Cortex of kidney (tissue), 1 donor: ENCODE measurements at places on chromosomes 2 and 18.

GRCh38 chr2:160652236-160652635 lies 158.6 kb upstream of the RBMS1 start:
- DNase-seq = no peak

GRCh38 chr2:189002079-189002478 lies 27.9 kb downstream of the COL3A1 start:
- no peak for DNase-seq

- DNase-seq = no peak
Observed at GRCh38 chr18:52288403-52289004, 51.5 kb upstream of the DCC start.

GRCh38 chr2:65681503-65681902 lies 249.1 kb upstream of the SPRED2 start:
- no peak for DNase-seq

- no peak for DNase-seq
Observed at GRCh38 chr2:190980630-190981209, 33.3 kb downstream of the STAT1 start.

- DNase-seq = no peak
Observed at GRCh38 chr2:102932501-102932900, 170.7 kb downstream of the TMEM182 start.

GRCh38 chr2:131042148-131042775 lies 51.0 kb downstream of the FAM168B start:
- no peak for DNase-seq

- DNase-seq = no peak
Observed at GRCh38 chr2:231429901-231430300, 34.4 kb downstream of the NCL start.

- no peak for DNase-seq
Observed at GRCh38 chr2:55141572-55142413, 90.3 kb downstream of the CLHC1 start.

DNA sequence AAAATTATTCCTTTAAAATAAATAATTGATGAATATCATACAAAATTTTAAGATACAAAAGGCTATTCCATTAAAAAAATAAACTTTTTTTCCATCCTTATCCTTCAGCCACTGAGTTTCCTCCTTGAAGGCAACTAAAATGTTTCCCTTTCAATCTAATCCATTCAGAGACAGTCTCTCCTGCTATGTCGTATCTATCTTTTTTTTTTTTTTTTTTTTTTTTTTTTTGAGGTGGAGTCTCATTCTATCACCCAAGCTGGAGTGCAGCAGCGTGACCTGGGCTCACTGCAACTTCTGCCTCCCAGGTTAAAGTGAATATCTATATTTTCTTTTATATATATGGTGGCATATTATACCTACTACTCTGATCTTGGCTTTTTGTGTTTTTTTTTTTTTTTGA lies 31.7 kb upstream of the SOS1 start:
- no peak for DNase-seq

DNA sequence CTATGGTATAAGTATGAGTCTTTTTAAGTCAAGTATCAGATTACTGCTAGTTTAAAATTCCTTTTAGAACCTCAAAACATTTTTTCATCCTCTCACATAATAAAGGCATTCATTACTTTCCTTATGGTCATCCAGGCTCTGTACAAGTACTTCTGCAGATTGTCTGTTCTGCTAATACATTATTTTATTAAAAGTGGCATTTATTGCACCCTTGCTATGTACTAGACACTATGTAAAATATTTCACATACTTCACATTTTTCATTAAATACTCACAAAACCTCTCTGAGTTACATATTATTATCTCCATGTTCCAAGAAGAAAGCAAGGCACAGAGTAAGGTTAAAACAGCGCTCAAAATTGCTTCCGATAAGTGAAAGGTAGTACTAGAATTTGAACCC lies 84.1 kb downstream of the RAPH1 start:
- DNase-seq = no peak

GRCh38 chr2:68698567-68699377 lies 35.8 kb upstream of the ARHGAP25 start:
- no peak for DNase-seq

DNA sequence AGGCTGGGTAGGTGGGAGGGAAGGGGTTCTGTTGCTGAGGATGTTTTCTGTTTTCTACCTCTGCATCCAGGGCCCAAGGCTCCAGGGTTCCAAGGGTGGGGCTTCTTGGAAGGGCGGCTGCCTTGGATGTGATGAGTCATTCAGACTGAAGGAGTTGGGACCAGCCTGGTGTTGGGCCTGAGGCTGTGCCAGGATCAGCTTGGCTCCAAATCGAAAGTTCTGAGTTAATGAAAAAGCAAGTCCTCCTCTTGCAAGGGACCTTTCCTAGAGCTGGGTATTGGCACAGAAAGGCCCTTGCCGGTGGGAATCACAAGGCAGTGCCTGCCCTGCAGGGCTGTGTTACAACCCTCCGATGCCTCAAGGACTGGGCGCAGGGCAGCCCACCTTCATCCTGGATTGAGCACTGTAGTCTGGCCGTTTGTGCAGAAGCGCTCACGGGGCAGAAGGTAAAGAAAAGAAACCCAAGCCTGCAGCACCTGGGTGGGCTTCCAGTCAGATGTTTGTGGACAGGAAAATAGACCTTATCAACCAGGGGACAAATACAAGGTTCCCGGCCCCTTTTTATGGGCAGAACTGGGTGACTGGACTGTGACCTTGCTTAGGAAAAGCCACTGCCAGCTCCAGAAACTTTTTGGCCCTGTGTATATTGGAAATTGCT lies 52.5 kb upstream of the MCFD2 start:
- DNase-seq = no peak

DNA sequence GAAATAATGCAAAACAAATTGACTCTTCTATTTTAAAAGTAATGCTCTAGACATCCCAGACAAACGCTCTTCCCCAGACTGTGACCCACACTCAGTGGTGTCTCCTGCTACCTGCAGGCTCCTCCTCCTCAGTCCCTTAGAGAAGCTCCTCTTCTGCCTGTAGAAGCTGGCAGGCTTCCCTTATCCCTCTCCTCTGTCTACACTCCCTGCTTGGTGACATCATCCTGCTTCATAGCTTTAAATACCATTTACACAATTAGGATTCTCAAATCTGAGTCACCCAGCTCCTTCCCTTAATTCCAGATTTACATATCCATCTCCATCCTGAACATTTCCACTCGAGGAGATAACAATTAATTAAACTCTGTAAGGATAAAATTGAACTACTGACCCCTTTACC lies 167.9 kb downstream of the FBXO15 start:
- DNase-seq = no peak

DNA sequence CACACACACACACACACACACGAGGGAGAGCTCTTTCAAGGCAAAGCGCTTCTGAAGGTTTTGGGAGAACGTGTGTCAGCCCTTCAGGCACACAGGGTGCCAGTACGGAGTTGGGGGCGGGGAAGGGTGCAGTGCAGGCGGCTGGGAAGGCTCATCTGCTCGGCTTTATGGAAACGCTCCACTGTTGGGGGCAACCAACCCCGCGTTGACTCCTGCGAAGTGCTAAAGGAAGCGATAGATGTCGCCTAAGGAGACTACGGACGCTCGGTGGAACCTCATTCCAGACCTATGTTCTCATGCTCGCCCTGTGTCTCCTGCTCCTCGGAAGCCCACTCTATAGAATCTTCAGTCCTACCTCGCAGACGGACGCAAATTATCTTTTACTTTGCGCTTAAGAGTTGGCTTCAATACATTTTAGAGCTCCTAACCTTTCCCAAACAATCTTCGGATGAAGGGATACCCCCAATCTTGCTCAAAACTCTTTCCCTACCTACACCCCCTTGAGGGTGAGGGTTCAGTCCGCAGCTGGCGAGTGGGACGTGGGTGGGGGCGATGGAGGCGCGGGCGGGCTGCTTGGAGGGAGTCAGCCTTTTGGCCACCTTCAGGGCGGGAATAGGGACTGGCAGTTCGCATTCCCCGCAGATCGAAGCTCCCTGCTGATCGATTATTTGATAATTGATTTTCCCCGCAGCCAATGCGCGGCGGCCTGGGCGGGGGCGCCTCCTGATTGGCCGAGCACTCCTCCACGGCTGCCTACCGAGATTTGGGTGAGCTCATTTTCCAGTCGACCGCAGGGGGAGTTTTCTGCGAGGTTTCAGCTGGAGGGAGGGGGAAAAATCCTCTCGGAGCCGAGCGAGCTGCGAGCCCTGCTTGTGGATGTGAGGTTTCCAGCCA lies 1.9 kb upstream of the MEIS1 start:
- peak; percentile 18 for DNase-seq

DNA sequence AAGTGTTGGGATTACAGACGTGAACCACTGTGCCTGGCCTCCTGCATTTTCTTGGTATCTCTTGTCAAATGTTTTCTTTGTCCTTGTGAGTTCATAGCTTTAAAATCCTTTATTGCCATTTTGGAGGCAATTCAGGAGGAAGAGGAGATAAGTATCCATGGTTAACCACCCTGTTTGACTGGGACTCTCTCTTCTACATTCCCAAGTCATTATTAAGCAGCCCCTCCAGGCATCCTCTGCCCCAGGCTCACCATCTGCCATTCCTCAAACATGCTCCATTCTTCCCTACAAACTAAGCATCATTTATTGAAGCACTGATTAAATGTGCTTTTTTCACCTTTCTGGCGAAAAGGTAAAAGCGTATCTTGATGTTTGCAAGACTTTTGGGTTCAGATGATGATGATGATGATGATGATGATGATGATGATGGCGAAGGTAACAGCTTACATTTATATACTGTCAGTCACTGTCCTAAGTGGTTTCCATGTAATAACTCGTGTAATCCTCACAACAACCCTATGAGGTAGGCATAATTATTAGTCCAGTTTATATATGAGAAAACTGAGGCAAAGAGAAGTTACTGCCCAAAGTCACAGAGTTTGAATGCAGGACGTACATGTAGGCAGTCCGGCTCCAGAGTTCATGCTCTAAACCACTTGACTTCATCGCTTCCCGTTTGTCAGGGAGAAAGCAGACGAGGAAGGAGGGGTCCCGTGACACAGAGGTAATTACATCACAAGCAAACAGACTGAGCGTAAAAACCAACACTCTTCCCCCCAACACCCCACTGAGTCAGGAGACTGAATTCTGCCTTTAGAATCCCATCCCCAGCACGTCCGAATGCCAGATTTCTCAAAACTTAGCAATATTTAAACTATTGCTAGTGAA lies 69.7 kb upstream of the ACKR3 start:
- DNase-seq = no peak

GRCh38 chr18:49189772-49190171 lies 239.0 kb upstream of the SMAD7 start:
- DNase-seq = no peak

- DNase-seq = no peak
Observed at GRCh38 chr18:55275039-55275901, 312.7 kb downstream of the TCF4 start.

- no peak for DNase-seq
Observed at GRCh38 chr2:46978723-46979122, 63.1 kb upstream of the MCFD2 start.

DNA sequence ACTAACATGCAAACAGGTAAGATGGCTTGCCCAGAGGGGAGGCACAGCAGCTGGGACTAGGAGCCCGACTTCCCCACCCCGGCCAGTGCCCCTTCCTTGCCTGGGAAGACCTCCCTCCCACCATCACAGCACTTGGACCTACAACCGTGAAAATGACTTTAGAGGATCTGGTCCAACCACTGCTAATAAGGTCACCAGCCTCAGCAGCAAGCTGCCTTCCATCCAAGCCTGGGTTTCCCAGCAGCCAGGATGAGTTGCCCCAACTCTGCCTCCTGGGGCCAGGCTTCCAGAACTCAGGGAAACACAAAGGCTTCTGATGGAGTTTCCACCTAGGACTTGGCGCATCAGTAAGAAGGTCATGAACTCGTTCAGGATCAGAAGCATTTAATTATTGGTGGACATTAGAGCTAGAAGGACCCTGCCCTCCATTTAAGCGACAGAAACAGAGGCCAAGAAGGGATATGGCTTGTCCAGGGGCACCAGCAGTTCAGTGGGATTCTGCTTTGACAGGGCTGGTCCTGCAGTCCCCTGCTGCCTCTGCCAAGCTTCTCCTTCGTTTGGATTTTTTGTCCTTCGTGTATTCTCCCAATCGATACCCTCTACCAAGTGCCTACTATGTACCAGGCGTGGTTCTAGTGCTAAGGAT lies 403.0 kb upstream of the ID2 start:
- DNase-seq = no peak

DNA sequence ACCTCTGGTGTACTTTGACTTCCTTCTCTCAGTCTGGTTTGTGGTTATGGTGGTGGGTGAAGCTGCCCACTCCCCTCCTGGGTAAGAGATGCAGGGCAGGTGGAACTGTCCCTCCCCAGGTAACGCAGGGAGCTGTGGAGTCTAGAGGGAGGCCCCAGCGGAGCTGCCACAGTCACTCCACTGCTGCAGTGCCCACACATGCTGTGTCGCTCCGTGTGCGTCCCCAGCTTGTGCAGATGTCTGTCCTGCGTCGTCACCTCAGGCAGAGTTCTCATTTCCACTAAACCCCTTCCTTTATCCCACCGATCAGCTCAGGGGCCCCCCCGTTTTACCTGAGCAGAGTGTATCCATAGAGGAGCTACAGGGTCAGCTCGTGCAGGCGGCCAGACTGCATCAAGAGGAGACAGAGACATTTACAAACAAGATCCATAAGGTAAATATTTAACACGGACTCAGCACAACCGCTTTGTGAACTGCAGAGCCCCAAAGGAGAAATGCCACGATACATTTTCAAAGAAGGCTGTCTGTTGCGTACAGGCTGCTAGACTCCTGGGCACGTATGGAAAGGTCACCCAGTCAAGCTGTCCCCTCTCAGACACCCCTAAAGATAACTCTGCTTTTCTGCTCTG lies 87.4 kb downstream of the MTCL1 start:
- DNase-seq = no peak

DNA sequence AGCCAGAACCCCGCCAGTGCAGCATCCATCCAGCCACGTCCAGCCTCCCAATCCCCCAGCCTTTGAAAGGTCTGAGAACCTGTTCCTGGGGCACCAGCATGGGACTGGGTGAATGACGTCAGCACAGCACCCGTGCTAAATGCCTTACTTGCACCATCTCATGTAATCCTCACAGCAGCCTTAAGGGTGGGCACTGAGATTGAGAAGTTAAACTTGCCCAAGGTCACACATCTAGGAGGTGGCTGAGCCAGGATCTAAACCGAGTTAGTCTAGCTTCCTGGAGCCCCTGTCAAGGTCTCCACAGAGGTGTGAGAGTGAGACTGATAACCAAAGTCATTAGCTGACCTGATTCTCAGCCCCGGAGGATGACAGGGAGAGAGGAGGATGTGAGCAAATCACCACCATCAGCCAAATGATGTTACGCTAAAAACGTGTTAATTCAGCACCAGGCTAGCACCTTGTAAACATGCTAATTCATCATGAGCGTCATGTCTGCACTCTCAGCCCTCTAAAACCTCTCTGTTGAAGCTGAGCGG lies 4.6 kb downstream of the CD8A start:
- no peak for DNase-seq

GRCh38 chr2:68877079-68877772 lies 6.0 kb upstream of the BMP10 start:
- DNase-seq = no peak

DNA sequence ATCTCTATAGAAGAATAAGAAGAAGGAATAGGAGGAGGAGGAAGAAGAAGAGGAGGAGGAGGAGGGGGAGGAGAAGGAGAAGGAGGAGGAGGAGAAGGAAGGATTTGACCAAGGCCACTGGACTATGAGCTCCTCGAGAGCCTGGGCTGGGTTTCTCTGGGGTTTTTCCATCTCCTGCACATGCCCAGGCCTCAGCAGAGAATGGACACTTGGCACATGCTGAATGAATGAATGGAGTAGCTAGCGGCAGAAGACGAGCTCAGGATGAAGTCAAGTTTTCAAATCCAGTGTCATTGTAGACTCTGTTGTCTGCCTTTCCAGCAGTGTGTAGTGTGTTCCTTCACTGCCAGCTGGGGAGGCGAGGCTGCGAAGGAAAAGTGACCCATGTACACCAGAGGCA lies 2.2 kb downstream of the MYO7B start:
- no peak for DNase-seq
